GM04503 (cell line): ENCODE measurements at places on chromosomes 1 and 21.

- no peak for DNase-seq
These were observed 116.8 kb downstream of the KCNH1 start for GRCh38 chr1:211017075-211017718.

DNA sequence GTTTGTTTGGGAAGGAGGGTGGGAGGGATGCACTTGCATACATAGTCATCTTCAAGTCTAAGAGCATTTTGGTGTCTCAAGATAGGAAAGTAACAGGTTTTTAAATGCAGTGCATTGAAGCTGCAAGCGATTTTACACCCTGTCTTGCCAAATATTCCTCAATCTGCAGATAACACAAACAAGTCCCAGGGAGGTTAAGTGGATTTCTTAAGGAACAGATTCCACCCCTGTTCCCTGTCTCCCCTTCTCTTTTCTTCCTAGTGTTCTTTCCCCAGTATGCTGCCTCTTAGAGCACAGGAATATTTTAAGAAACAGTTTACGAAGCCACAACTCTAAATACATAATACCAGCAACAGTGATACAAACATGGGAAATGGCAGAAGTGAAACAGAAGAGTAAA is 389.9 kb downstream of the PLPP3 start:
- DNase-seq: no peak

GRCh38 chr1:221373795-221374194 is 368.1 kb downstream of the DUSP10 start:
- DNase-seq: no peak

DNA sequence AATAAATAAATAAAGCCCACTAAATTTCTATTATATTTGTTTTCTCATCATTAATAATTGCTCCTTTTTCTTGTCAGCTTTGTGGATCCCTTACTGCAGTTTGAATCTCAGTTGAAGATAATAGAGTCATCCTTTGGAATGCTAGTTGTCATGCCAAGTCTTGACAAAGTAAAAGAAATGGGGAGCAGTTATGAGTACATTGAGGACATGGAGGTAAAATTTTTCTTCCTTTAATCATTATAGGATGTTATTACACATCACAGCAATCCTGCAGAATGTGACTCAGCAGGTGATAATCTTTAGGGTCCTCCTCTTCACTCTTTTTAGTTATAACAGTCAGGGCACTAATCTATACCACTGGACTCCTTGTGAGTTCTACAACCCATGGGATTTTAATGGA is 24.1 kb downstream of the MROH9 start:
- peak; percentile 25 for DNase-seq
